ENCODE measurements at places on chromosomes 13 and 19.

DNA sequence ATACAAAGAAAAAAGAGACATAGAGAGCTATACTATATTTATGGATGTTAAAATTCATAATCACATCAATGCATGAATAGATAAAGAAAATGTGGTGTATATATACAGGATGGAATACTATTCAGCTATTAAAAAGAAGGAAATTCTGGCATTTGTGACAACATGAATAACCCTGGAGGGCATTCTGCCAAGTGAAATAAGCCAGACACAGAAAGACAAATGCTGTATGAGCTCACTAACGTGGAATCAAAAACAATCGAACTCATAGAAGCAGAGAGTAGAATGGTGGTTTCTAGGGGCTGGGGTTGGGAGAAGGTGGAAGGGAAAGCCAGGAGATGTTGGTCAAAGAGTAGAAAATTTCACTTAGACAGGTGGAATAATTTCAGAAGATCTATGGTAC is 24.0 kb downstream of the UTP14C start:
- DNase-seq = peak; percentile 7

GRCh38 chr19:49398931-49399330 is 10.9 kb downstream of the KASH5 start:
- no peak for DNase-seq

- no peak for DNase-seq
Observed at GRCh38 chr13:22812793-22813192, 368.0 kb upstream of the SGCG start.

GRCh38 chr13:96089749-96090239 is at the start of gene HS6ST3:
Gene HS6ST3, plus strand, starts transcription at chr13:96090107.
- DNase-seq = peak; percentile 9

DNA sequence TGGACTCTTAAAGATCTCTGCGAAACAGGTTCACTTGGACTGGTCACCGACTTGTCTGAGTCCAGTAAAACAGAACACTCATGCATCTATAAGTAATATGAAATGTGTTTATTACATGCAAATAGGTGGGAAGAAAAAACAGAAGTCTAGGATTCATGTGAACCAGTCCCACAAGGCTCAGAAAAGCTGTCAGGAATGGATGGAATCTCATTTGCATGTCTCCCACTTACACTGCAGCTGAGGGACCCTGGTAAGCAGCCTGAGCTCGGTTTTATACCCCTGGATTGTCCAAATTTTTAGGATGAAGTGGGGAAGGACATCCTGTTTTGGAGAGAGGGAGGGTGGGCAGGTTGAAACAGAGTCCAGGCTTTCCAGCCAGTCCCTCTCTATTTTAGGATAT is 1545.1 kb upstream of the PCDH20 start:
- no peak for DNase-seq

DNA sequence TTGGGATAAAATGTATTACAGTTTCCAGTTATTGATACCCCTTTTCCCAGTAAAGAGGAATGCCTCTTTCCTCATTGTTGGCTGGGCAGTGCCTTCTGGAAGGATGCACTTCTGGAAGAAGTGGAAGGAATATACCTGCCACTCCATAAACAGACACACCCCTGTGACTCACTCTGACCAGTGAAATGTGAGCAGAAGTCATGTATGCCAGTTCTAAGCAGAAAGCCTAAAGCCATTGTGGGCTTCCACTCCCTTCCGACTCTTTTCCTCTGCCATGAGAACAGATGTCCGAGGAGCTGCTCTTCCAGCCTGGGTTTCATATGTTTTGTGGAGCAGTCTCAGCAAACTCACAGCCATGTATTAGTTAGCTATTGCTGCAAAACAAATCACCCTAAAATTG is 166.1 kb upstream of the SERP2 start:
- DNase-seq = no peak

- peak; percentile 85 for DNase-seq
Observed at GRCh38 chr13:75830842-75831241, 194.7 kb downstream of the LMO7 start.

- DNase-seq = no peak
Observed at GRCh38 chr13:24443366-24443765, 69.2 kb downstream of the PARP4 start.

- DNase-seq = no peak
Observed at GRCh38 chr13:37070956-37071355, 11.5 kb upstream of the SUPT20H start.

DNA sequence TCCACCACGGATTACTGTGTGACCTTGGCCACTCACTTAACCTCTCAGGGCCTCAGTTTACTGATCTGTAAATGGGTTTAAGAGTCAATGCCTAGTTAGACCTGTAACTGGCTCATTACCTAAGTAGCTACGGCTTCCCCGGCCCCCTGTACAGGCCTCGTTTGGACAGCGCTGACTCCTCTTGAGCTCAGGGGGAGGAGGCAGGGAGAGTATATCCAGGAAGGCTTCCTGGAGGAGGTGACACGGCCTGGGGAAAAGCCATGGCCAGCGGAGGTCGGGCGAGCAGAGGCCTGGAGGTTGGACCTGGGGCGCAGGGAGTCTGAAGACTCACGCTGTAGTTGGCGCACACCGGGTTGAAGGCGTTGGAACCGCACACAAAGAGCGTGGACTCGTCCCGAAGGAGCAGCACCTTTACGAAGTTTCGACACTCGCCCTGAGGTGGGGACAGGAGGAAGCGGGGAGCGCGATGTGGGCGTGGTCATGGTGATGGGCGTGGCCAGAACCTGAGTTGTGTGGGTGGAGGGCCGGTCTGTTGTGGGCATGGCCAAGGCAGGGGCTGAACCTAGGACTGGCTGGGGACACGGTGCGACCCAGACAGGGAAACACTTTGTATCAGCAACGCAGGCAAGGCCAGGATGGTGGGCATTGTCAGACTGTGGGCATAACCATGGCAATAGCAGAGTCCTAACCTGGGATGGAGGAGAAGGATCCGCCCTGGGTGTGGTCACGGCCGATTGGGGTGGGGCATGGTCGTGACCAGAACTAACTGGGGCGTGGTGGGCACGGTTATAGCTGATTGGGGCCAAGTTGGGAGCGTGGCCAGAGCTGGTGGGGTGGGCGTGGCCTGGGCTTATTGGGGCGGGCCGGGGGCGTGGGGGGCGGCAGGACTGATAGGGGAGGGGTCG is 3.6 kb downstream of the SEMA6B start:
- DNase-seq = no peak

DNA sequence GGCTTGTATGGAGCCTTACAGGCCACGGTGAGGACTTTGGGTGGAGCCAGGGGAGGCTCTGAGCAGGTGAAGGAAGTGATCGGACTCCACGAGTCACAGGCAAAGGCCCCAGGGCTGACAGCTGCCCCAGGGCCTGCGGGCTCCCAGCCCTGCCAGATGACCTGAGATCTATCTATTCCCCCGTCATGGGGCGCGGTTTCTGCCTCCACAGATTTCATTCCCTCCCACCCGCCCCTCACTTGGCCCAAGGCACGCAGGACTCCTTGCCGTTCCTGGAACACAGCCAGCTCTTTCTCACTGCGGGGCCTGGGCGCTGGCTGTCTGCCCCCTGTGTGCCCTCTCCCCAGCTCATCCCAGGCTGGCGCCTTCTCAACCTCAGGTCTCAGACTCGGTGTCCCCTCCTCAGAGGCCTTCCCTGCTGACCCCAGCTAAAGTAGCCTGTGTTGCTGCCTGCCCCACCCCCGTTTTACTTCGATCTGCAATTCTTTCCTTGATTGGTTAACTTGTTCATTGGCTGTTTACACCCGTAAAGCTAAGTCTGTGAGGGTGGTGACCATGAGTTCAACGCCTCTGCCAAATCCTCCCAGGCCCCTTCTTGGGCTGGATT is 13.9 kb upstream of the PAK4 start:
- no peak for DNase-seq

GRCh38 chr19:7697721-7698287 is 4.1 kb downstream of the FCER2 start:
- DNase-seq = no peak

GRCh38 chr13:80921541-80921940 is 580.6 kb upstream of the SPRY2 start:
- no peak for DNase-seq
